Gastrocnemius medialis (tissue), 4 donors: ENCODE measurements at places on chromosomes 4 and X. TPM values are rescaled to one million over a fixed set of nuclear protein-coding genes. Genes with fewer than 3 reads are reported as not detected.

The MAGEB1 gene
- not detected for total RNA-seq

The CYP4V2 gene
- 5.5 TPM for total RNA-seq

DNA sequence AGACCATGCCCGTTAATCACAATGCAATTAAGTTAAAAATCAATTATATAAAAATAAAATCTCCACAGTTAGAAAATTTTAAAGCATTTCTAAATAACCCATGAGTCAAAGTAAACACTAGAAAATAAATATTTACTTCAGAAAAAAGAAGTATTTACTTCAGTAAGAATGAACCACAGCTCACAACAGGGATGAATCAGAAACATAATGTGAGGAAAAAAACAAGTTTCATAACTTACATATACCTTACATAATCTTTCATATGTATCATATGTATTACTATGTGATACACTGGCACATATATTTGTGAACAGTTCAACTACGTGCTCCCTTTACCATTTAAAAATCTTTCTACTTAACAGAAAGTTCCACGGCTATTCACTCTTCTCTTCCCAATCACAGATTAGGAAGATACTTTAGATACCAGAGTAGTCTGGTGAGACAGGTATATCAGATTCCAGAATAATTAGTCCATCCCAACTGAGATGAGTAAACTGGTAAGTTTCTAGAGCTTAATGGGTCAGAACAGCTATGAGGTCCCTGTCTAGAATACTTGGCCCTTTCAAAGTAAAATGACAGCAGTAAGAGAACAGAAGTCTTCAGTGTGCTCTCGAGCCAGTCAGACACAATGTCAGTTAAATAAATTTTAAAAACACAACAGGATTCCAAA lies 70.3 kb downstream of the SH3RF1 start:
- H3K4me3 ChIP-seq, result no peak overlapping the region
- H3K36me3 ChIP-seq, result no peaks in the 10 kb centered on the region
- peaks cover 26% of the 10 kb centered on the region for H3K4me1 ChIP-seq
- H3K27ac ChIP-seq, result peak overlapping the region; percentile 50

DNA sequence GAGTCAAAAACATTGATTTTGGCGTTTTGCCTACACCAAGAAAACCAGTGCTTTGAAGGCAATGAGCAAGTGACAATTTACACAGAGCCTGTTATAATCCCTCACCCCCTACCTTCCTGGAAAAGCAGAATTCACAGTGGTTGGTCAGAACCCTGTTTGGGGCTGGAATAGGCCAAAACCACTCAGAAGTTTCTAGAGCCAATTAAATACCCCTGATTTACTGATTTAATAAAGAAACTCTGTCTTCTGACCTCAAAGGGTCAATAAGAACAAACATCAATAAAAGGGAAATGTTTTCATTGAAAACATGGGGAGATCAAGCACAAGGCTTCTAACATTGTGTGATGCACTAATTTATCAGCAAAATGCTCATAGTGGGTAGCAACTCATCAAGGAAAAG lies 116.3 kb downstream of the UNC5C start:
- no peaks in the 10 kb centered on the region for H3K36me3 ChIP-seq
- no peaks in the 10 kb centered on the region for H3K27me3 ChIP-seq
- no peak overlapping the region for H3K4me3 ChIP-seq
- no peak overlapping the region for H3K27ac ChIP-seq
- DNase-seq, result no peak

GRCh38 chr4:74537459-74537858 lies 92.5 kb downstream of the AREG start:
- H3K4me3 ChIP-seq, result no peak overlapping the region
- no peak for DNase-seq
- no peaks in the 10 kb centered on the region for H3K4me1 ChIP-seq
- H3K27me3 ChIP-seq, result no peaks in the 10 kb centered on the region
- no peak overlapping the region for H3K27ac ChIP-seq

GRCh38 chrX:3940000-3940610 lies 226.7 kb upstream of the PRKX start:
- no peak overlapping the region for H3K4me3 ChIP-seq
- H3K36me3 ChIP-seq, result no peaks in the 10 kb centered on the region
- H3K27ac ChIP-seq, result no peak overlapping the region
- no peaks in the 10 kb centered on the region for H3K27me3 ChIP-seq
- H3K4me1 ChIP-seq, result no peaks in the 10 kb centered on the region
- no peak for DNase-seq

DNA sequence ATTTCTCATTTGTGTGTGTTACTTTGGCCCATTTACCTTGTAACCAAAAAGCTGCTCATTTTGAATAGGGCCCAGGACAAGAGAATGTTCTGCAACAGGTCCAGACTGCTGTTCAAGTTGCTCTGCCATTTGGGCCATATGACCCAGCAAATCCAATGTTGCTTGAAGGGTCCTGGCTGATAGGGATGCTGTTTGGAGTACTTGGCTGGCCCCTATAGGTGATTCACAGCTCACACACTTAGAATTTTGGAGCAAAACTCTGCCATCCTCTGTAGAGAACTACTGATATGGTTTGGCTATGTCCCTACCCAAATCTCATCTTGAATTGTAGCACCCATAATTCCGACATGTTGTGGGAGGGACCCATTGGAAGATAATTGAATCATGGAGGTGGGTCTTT lies 131.5 kb downstream of the AASDH start:
- no peak overlapping the region for H3K27ac ChIP-seq
- H3K36me3 ChIP-seq, result no peaks in the 10 kb centered on the region
- no peaks in the 10 kb centered on the region for H3K27me3 ChIP-seq
- no peak for DNase-seq
- no peak overlapping the region for H3K4me3 ChIP-seq
- H3K4me1 ChIP-seq, result no peaks in the 10 kb centered on the region
